ENCODE measurements at places on chromosomes 4 and X. TPM values are rescaled to one million over a fixed set of nuclear protein-coding genes. Genes with fewer than 3 reads are reported as not detected.

DNA sequence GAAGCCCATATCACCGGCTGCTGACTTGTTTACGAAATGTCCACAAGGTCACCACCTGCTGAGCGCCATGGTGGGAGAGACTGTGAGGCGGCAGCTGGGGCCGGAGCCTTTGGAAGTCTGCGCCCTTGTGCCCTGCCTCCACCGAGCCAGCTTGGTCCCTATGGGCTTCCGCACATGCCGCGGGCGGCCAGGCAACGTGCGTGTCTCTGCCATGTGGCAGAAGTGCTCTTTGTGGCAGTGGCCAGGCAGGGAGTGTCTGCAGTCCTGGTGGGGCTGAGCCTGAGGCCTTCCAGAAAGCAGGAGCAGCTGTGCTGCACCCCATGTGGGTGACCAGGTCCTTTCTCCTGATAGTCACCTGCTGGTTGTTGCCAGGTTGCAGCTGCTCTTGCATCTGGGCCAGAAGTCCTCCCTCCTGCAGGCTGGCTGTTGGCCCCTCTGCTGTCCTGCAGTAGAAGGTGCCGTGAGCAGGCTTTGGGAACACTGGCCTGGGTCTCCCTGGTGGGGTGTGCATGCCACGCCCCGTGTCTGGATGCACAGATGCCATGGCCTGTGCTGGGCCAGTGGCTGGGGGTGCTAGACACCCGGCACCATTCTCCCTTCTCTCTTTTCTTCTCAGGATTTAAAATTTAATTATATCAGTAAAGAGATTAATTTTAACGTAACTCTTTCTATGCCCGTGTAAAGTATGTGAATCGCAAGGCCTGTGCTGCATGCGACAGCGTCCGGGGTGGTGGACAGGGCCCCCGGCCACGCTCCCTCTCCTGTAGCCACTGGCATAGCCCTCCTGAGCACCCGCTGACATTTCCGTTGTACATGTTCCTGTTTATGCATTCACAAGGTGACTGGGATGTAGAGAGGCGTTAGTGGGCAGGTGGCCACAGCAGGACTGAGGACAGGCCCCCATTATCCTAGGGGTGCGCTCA, 8.7 kb upstream of the MSANTD1 start:
- no peak for DNase-seq

HS6ST2 gene
- total RNA-seq, result 0.82 TPM

DNA sequence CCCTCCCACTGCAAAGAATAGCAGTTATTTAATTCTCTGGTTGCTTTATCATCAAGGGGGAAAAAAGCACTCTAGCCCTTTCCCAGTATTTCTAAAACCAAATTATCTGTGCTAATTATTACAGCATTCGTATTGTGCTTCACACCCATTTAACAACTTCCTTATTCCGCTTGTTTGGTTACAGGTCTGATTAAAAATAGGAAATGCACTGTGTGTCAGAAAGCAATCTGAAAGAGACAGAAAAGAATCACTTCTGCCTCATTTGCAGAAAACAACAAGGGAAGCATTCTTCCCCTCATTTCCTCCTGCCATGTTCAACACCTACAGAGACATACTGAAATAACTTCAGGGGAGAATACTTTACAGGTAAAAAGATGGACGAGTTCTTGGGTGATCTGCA, 114.9 kb upstream of the MAP3K15 start:
- DNase-seq, result no peak

DNA sequence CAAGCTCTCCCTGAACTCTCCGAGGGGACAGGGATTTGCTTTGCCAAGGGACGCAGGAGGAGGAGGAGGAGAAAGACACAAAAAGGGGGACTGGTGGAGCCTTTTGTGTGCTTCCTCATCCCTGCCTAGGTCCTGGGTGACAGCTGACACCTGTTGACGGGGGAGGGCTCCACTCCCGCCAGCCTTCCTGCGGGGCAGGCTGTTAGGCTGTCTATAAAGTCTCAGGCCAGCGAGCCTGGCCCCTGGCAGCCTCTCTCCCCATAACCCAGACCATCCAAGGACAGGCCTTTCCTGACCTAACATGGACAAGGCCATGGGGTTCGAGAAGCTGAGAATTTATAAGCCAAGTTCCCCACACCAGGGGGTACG, 832 bp upstream of the EVC2 start:
- no peak for DNase-seq

C4orf33 gene
- total RNA-seq, result 3.7 TPM

GRCh38 chr4:88177983-88178625, 19.7 kb upstream of the ABCG2 start:
- DNase-seq, result no peak

DNA sequence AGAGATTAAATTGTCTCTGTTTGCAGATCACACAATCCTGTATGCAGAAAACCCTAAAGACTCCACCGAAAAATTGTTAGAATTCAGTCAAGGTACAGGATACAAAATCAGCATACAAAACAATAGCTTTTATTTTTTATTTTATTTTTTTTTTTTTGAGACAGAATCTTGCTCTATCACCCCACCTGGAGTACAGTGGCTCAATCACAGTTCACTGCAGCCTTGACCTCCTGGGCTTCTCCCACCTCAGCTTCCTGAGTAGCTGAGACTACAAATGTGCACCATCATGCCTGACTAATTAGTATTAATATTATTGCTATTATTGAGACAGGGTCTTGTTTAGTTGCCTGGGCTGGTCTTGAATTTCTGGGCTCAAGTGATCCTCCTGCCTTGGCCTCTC, 8.9 kb upstream of the PLXNB3 start:
- DNase-seq, result no peak

PAQR3 gene
- total RNA-seq, result 15.2 TPM

FANCB gene
- total RNA-seq, result 1.5 TPM

GK gene
- 2.1 TPM for total RNA-seq

GRCh38 chr4:68987007-68987406, 35.4 kb upstream of the UGT2A3 start:
- no peak for DNase-seq

GRCh38 chrX:114619874-114620273, 36.0 kb downstream of the HTR2C start:
- DNase-seq, result no peak

GRCh38 chrX:24055043-24055356, 244 bp downstream of the EIF2S3 start:
- no peak for DNase-seq

DNA sequence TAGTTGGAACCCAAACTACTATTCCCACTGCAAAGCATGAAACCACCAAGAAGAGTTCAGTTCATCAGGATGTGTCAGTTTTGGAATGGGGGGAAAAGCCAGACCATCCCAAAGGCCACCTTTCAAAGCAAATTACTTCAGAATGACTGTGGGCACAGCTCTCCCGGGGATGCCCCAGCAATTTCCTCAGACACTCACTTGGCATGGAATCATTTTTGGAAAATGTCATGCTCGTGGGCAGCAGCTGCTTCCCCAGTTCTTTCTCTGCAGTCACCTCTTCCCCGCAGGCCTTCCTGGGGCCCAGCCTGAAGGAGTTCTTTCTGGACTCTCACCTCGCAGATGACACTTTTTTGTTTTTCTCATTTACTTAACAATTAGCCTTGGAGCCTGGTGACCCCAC, 350.3 kb downstream of the NR3C2 start:
- DNase-seq, result no peak

TCEANC gene
- 1.3 TPM for total RNA-seq

CRLF2 gene
- not detected for total RNA-seq

DNA sequence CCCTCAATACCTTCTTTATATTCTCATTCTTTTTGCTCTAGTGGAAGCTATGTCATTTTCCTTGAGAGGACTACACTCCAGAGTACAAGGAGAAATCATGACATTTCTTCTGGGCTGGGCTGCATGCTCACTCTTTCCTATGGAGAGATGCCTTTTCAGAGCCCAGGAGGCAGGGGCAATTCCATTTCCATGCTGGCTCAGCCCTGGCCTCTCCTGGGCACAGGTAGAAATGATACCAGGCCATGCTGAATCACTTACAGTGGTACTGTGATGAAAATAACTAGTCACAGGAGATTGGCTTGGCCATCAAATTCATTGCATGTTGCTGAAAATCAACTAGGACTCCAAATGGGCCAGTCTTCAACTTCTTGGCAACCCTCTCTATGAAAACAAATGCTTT, 34.0 kb upstream of the PPARGC1A start:
- DNase-seq, result no peak

GRCh38 chr4:103802766-103803165, 83.0 kb upstream of the TACR3 start:
- DNase-seq, result no peak

DNA sequence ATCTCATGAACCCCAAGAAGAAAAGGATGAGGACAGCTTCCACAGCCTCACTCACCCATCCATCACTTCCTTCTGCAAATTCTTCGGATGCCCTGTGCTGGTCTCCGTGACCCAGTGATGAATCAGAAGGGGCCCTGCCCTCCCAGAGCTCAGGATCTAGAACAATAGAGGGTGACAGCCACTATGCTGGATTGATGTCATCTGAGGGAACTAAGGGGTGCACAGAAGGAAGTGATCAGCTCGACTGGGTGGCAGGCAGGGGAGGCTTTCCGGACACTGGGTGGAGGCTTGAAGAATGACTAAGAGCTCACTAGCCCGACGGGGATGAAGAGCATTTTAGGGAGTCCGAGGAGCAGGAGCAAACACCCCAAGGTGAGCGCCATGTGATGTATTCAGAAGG, 1.4 kb upstream of the ZNF185 start:
- no peak for DNase-seq

DNA sequence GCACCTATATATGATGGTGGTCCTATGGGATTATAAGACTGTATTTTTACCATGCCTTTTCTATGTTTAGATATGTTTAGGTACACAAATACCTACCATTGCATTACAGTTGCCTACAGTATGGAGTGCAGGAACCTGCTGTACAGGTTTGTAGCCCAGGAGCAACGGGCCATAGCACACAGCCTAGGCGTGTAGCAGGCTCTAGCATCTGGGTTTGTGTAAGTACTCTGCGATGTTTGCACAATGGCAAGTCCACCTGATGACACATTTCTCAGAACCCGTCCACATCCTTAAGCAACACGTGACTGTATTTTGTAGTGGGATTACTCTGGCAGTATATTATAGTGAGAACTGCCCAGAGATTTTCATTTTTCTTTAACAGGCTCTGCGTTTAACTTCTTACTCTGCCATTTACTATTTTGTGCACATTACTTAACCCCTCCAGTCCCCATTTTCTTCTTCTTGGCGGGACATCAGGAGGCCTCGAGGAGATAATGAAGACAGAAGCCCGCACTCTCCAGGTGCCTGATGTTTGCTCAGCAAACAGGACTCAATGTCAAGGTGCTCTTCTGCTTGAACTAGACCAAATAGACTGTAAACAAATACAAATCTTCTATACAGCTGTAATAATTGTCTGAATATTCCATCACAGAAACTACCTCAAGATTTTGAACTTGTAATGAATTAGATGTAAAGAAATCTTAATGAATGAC, 102.0 kb upstream of the PDLIM3 start:
- no peak for DNase-seq

GRCh38 chr4:152360045-152360410, 175.9 kb downstream of the FBXW7 start:
- no peak for DNase-seq

- no peak for DNase-seq
Observed at GRCh38 chr4:112523008-112523721, 7.2 kb upstream of the NEUROG2 start.

TRIML2 gene
- total RNA-seq, result 9.6 TPM

- DNase-seq, result no peak
Observed at GRCh38 chr4:78667325-78667724, 108.8 kb upstream of the BMP2K start.

MAGEA10 gene
- not detected for total RNA-seq

PCDH18 gene
- total RNA-seq, result under 0.01 TPM

GRCh38 chrX:25049357-25049756, 33.6 kb upstream of the ARX start:
- DNase-seq, result no peak

- no peak for DNase-seq
Observed at GRCh38 chrX:101485212-101485949, at the start of gene ARMCX4. Gene ARMCX4 (plus strand): TSS chrX:101485456. CDS start chrX:101488590, 3,134 bp downstream.

DNA sequence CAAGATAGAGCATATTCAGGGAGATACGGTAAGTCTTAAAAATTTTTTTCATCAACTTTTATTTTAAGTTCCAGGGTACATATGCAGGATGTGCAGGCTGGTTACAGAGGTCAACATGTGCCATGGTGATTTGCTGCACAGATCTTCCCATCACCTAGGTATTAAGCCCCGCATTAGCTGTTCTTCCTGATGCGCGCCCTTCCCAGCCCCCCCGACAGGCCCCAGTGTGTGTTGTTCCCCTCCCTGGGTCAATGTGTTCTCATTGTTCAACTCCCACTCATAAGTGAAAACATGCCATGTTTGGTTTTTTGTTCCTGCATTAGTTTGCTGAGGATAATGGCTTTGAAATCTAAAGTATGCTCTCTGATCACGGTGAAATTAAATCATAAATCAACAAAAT, 64.2 kb downstream of the HPRT1 start:
- DNase-seq, result no peak

GRCh38 chrX:108945883-108946523, 209.6 kb upstream of the IRS4 start:
- DNase-seq, result no peak

GRCh38 chr4:132240081-132240480, 909.0 kb upstream of the PCDH10 start:
- no peak for DNase-seq

SCML2 gene
- total RNA-seq, result 0.58 TPM

- DNase-seq, result no peak
Observed at GRCh38 chr4:36665985-36666527, 384.6 kb downstream of the DTHD1 start.
